ENCODE measurements at places on chromosomes 5 and 9. TPM values are rescaled to one million over a fixed set of nuclear protein-coding genes. Genes with fewer than 3 reads are reported as not detected.

SLC31A2 gene
- total RNA-seq: 4.9 TPM

PKN3 gene
- 3.0 TPM for total RNA-seq

CCNH gene
- total RNA-seq: 56.3 TPM

KIF3A gene
- total RNA-seq: 3.5 TPM

CER1 gene
- not detected for total RNA-seq

F2RL1 gene
- total RNA-seq: 125 TPM

BAAT gene
- 0.13 TPM for total RNA-seq

DNAH5 gene
- 1.7 TPM for total RNA-seq

PCDH1 gene
- total RNA-seq: 7.4 TPM

NR6A1 gene
- total RNA-seq: 0.52 TPM

TPM2 gene
- 464 TPM for total RNA-seq

ENHO gene
- total RNA-seq: not detected

ANKH gene
- 22.6 TPM for total RNA-seq

GBGT1 gene
- total RNA-seq: 15.4 TPM

SH3PXD2B gene
- 30.8 TPM for total RNA-seq

AMBP gene
- not detected for total RNA-seq

DMXL1 gene
- 17.1 TPM for total RNA-seq

OR2V1 gene
- total RNA-seq: not detected

ZNF462 gene
- total RNA-seq: 16.8 TPM

KIF4B gene
- total RNA-seq: 0.08 TPM

INVS gene
- total RNA-seq: 21.0 TPM

MAPK9 gene
- 21.1 TPM for total RNA-seq

PAEP gene
- total RNA-seq: not detected

SH3TC2 gene
- total RNA-seq: 0.52 TPM

DMGDH gene
- total RNA-seq: 1.2 TPM

LHX2 gene
- total RNA-seq: not detected

POMT1 gene
- 38.7 TPM for total RNA-seq

RNF224 gene
- total RNA-seq: not detected

ELAVL2 gene
- not detected for total RNA-seq

ACTBL2 gene
- under 0.01 TPM for total RNA-seq

ALDH1A1 gene
- 0.13 TPM for total RNA-seq

TMEM171 gene
- total RNA-seq: 0.24 TPM

SNX2 gene
- 35.3 TPM for total RNA-seq

ADAMTS16 gene
- total RNA-seq: 0.52 TPM

ADAMTSL1 gene
- 1.0 TPM for total RNA-seq

OLFML2A gene
- 89.3 TPM for total RNA-seq

ATOSB gene
- total RNA-seq: 19.8 TPM

OTP gene
- total RNA-seq: 0.24 TPM

C9 gene
- total RNA-seq: not detected

SLIT3 gene
- 3.4 TPM for total RNA-seq

DRD1 gene
- total RNA-seq: not detected

FOXD4 gene
- total RNA-seq: 0.24 TPM

SLC34A3 gene
- not detected for total RNA-seq

MTRR gene
- 29.5 TPM for total RNA-seq

IFNA13 gene
- total RNA-seq: not detected

SPIN1 gene
- total RNA-seq: 85.2 TPM

WDR38 gene
- total RNA-seq: not detected

IFNB1 gene
- total RNA-seq: not detected

DCP2 gene
- total RNA-seq: 18.8 TPM

RNF183 gene
- not detected for total RNA-seq

PCDH12 gene
- total RNA-seq: 0.64 TPM

MAMDC4 gene
- total RNA-seq: 2.2 TPM
